Activated naive CD8-positive, alpha-beta T cell treated with anti-CD3 and anti-CD28 coated beads for 36 hours (primary cell): ENCODE measurements at places on chromosomes 16 and 17. TPM values are rescaled to one million over a fixed set of nuclear protein-coding genes. Genes with fewer than 3 reads are reported as not detected.
A peak's percentile ranks its signal among the peaks of the same experiment; 100 is the strongest.

GRCh38 chr17:67853703-67854102, 28.4 kb downstream of the BPTF start:
- H3K27ac ChIP-seq = no peak overlapping the region
- no peak overlapping the region for H3K4me3 ChIP-seq
- H3K36me3 ChIP-seq = peaks cover 49% of the 10 kb centered on the region
- peaks cover 59% of the 10 kb centered on the region for H3K4me1 ChIP-seq
- no peak for DNase-seq

DNA sequence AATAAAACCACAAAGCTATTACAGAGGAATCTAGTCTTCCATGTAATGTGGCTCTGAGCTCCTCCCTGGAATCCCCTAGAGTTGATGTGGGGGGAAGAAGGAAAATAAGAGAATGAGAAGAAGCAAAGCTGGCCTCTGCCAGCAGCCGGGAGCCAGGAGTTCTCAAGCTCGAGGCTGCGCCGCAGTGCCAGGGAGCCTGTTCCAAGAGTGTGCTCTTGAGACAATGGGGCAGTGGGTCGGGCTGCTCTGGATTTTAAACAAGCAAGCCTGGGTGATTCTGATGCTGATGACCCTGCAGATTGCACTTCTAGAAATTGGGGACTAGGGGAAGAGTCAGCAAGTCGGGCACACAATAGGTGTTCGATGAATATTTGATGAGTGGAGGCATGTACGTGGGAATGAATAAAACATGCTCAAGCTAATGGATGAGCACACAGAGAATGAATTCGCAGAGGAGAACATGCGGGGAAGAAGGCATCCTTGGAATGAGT, 119.9 kb downstream of the CMIP start:
- H3K4me3 ChIP-seq = no peak overlapping the region
- no peak for DNase-seq
- H3K36me3 ChIP-seq = peaks cover 2% of the 10 kb centered on the region
- no peaks in the 10 kb centered on the region for H3K27me3 ChIP-seq
- peaks cover 20% of the 10 kb centered on the region for H3K4me1 ChIP-seq
- no peak overlapping the region for H3K27ac ChIP-seq

DNA sequence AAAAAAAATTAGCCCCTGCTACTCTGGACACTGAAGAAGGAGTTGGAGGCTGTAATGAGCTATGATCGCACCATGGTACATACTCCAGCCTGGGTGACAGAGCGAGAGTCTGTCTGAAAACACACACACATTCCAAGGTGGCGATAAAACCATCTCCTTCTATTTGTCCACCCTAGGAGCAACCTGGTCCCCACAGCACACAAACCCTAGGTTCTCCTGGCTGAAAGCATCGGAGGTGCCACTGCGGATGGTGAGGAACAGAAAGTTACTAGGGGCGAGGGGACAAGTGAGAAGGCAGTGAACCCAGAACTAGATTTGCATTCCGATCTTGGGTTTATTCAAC, 1.4 kb upstream of the ECI1 start:
- no peak overlapping the region for H3K4me3 ChIP-seq
- H3K27me3 ChIP-seq = no peaks in the 10 kb centered on the region
- DNase-seq = no peak

- peaks cover 94% of the 10 kb centered on the region for H3K36me3 ChIP-seq
- no peak for DNase-seq
- no peak overlapping the region for H3K27ac ChIP-seq
- no peaks in the 10 kb centered on the region for H3K4me1 ChIP-seq
- H3K27me3 ChIP-seq = no peaks in the 10 kb centered on the region
Observed at GRCh38 chr16:3388325-3388724, 12.5 kb downstream of the ZSCAN32 start.

DNA sequence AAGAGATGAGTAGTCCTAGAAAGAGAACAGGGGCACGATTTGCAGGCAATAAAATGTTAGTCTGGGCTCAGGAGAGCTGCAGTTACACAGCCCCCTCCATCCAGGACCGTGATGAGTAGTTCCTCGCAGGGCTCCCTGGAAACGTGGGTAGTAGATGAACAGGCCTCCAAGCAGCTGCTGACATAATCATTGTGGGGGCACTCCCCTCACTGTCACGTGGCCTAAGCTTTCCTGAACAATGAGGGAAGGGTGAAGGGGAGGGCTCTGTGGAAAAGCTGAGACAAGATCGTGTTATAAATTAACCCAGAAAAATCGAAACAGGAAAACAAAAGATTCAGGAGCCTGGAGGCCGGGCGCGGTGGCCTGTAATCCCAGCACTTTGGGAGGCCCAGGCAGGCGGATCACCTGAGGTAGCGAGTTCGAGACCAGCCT, 1.3 kb upstream of the PER1 start:
- H3K27ac ChIP-seq = no peak overlapping the region
- H3K4me1 ChIP-seq = peaks cover 44% of the 10 kb centered on the region
- peak overlapping the region; percentile 96 for H3K4me3 ChIP-seq
- peaks cover 14% of the 10 kb centered on the region for H3K36me3 ChIP-seq
- peak; percentile 73 for DNase-seq
- H3K27me3 ChIP-seq = no peaks in the 10 kb centered on the region

GRCh38 chr16:54847609-54848008, 83.1 kb upstream of the IRX5 start:
- H3K27ac ChIP-seq = no peak overlapping the region
- H3K4me3 ChIP-seq = no peak overlapping the region
- no peaks in the 10 kb centered on the region for H3K4me1 ChIP-seq
- no peak for DNase-seq
- H3K36me3 ChIP-seq = no peaks in the 10 kb centered on the region

DNA sequence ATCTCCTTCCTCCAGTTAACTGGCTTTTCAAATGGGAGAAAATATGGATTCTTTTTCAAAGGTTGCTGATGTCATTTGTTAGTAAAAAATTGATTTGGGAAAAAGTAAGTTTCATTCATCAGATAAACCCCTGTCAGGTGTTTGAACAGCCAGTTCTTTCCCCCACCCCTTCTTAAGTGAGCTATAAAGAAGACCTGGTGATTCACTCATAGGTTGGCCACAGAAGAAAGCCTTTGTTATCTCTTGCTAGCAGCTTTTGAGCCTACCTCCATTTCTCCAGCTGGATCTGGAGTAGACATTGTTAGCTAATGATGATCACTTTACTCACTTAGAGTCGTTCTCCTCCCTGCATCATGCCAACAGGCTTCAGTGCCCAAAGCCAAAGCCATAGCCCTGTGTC, 63.0 kb downstream of the NLK start:
- H3K36me3 ChIP-seq = peaks cover 11% of the 10 kb centered on the region
- peaks cover 2% of the 10 kb centered on the region for H3K4me1 ChIP-seq
- no peaks in the 10 kb centered on the region for H3K27me3 ChIP-seq
- H3K27ac ChIP-seq = no peak overlapping the region
- DNase-seq = no peak
- H3K4me3 ChIP-seq = no peak overlapping the region

- peaks cover 30% of the 10 kb centered on the region for H3K4me1 ChIP-seq
- peak overlapping the region; percentile 47 for H3K4me3 ChIP-seq
- peak overlapping the region; percentile 17 for H3K27ac ChIP-seq
- H3K36me3 ChIP-seq = peaks cover 6% of the 10 kb centered on the region
Observed at GRCh38 chr16:53744449-53744848, 40.5 kb downstream of the FTO start.

DNA sequence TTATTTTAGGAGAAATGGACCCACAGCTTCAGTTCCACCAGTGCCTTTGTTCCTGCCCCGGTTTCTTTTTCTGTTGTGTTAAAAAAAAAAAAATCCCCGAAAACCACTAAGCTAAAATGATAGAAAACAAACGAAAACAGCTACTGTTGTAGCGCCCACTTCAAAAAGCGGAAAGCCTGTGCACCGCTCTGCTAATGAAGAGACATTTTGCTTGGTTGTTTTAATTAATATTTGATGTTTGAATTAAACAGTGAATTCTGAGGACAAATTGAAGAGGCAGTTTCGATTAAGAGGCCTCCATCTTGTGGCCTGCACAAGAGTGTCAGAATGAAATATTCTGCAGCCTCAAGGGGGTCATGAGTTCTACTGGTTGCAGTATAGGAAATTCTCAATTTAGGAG, 186.7 kb downstream of the RPTOR start:
- peaks cover 34% of the 10 kb centered on the region for H3K36me3 ChIP-seq
- H3K4me3 ChIP-seq = peak overlapping the region; percentile 57
- H3K27ac ChIP-seq = peak overlapping the region; percentile 89
- DNase-seq = no peak
- no peaks in the 10 kb centered on the region for H3K27me3 ChIP-seq
- peaks cover 24% of the 10 kb centered on the region for H3K4me1 ChIP-seq

- no peak overlapping the region for H3K4me3 ChIP-seq
- no peaks in the 10 kb centered on the region for H3K36me3 ChIP-seq
- DNase-seq = no peak
- H3K27me3 ChIP-seq = no peaks in the 10 kb centered on the region
- H3K4me1 ChIP-seq = no peaks in the 10 kb centered on the region
Observed at GRCh38 chr16:7093511-7093910, 239.1 kb upstream of the RBFOX1 start.

- no peaks in the 10 kb centered on the region for H3K27me3 ChIP-seq
- peaks cover 34% of the 10 kb centered on the region for H3K4me1 ChIP-seq
- H3K4me3 ChIP-seq = no peak overlapping the region
- no peak overlapping the region for H3K27ac ChIP-seq
- peaks cover 2% of the 10 kb centered on the region for H3K36me3 ChIP-seq
- DNase-seq = no peak
Observed at GRCh38 chr16:81546781-81547180, 102.2 kb downstream of the CMIP start.

GRCh38 chr17:77770331-77771105, 188.0 kb upstream of the TNRC6C start:
- H3K4me3 ChIP-seq = no peak overlapping the region
- H3K27me3 ChIP-seq = no peaks in the 10 kb centered on the region
- no peak for DNase-seq
- H3K4me1 ChIP-seq = peaks cover 5% of the 10 kb centered on the region

DNA sequence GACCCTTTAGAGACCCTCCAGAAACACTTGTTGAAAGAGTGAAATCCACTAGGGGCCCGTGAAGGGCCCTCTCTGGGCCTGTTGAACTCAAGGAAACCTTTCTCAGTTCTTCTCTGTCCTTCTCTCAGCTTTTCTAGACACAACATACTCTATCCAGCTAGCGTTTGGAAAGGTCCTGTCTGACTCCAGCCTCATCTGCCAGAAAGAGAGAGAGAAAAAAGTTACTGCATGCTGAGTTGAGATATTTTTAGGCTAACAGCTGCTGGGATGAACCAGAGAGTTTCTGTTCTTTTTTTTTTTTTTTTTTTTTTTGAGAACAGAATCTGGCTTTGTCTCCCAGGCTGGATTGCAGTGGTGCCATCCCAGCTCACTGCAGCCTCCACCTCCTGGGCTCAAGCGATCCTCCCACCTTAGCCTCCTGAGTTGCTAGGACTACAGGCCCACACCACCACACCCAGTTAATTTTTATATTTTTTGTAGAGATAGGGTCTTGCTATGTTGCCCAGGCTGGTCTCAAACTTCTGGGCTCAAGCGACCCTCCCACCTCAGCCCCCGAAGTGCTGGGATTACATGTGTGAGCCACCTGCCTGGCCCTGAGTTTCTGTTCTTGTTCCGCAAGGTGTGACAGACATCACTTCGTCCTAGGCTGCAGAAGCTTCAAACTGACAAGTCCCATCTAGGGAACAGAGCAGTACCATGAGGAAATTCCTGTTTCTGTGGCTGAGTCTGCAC, 14.9 kb upstream of the TEX2 start:
- H3K27me3 ChIP-seq = no peaks in the 10 kb centered on the region
- DNase-seq = no peak
- no peak overlapping the region for H3K4me3 ChIP-seq
- no peak overlapping the region for H3K27ac ChIP-seq
- H3K4me1 ChIP-seq = peaks cover 2% of the 10 kb centered on the region

DNA sequence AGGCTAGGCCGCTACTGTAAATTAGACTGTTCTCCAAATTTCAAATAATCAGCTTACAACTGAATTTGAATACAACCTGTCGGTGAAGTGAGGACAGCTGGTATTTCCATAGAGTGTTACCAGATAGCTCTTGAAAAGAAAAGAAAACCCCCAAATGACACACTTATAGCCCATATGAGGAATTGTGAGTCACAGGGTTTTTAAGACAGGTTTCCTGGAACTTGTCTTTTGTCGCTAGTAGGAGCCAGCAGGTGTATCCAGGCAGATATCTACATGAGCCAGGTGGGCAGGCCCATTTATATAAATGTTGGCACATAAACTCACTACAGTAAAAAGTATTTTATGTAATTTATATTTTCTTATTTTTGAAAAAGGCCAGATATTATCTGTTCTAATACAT, 24.0 kb downstream of the TNRC6A start:
- no peaks in the 10 kb centered on the region for H3K27me3 ChIP-seq
- H3K36me3 ChIP-seq = peaks cover 27% of the 10 kb centered on the region
- peak overlapping the region; percentile 82 for H3K27ac ChIP-seq
- DNase-seq = peak; percentile 12
- H3K4me1 ChIP-seq = peaks cover 51% of the 10 kb centered on the region

- H3K4me1 ChIP-seq = no peaks in the 10 kb centered on the region
- H3K4me3 ChIP-seq = no peak overlapping the region
- H3K27ac ChIP-seq = no peak overlapping the region
Observed at GRCh38 chr16:54236773-54237172, 49.8 kb downstream of the IRX3 start.

- no peak for DNase-seq
- no peaks in the 10 kb centered on the region for H3K36me3 ChIP-seq
- no peaks in the 10 kb centered on the region for H3K27me3 ChIP-seq
- H3K27ac ChIP-seq = no peak overlapping the region
Observed at GRCh38 chr17:60823515-60823914, 145.9 kb downstream of the BCAS3 start.

GRCh38 chr17:64779376-64780095, 117.4 kb upstream of the SMURF2 start:
- peaks cover 20% of the 10 kb centered on the region for H3K27me3 ChIP-seq
- no peak overlapping the region for H3K27ac ChIP-seq
- peaks cover 31% of the 10 kb centered on the region for H3K4me1 ChIP-seq
- H3K4me3 ChIP-seq = peak overlapping the region; percentile 22
- H3K36me3 ChIP-seq = no peaks in the 10 kb centered on the region

DNA sequence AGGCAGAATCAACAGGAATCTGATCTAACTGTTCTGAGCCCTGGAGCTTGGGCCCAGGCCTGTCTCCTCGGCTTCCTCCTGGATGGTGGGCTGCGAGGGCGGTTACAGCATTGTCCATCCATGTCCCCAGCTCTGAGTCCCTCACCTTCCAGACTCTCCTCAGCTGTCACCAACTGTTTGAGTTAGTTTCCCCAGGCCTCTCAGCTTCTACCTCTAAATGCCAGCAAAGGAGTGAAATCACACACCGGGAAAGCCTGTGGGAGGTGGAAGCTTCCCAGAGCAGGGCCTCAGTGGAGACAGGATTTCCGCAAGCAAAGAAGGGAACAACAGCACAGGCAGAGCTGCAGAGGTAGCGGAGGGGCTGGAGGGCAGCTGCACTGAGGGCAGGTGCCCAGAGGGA, 9.4 kb upstream of the PRPSAP2 start:
- DNase-seq = no peak
- no peak overlapping the region for H3K4me3 ChIP-seq
- no peaks in the 10 kb centered on the region for H3K4me1 ChIP-seq
- H3K27ac ChIP-seq = no peak overlapping the region

GRCh38 chr16:87681981-87682570, 79.8 kb downstream of the JPH3 start:
- no peaks in the 10 kb centered on the region for H3K36me3 ChIP-seq
- H3K27ac ChIP-seq = no peak overlapping the region
- DNase-seq = peak; percentile 48
- no peak overlapping the region for H3K4me3 ChIP-seq
- peaks cover 10% of the 10 kb centered on the region for H3K4me1 ChIP-seq

GRCh38 chr17:34741967-34742366, 162.6 kb downstream of the TMEM132E start:
- no peak overlapping the region for H3K4me3 ChIP-seq
- no peak for DNase-seq
- peaks cover 14% of the 10 kb centered on the region for H3K27me3 ChIP-seq
- no peaks in the 10 kb centered on the region for H3K4me1 ChIP-seq

FZD2 gene
- total RNA-seq = not detected

AIPL1 gene
- total RNA-seq = not detected

MYH3 gene
- total RNA-seq = 3.2 TPM

GCGR gene
- total RNA-seq = not detected

XYLT1 gene
- total RNA-seq = 4.1 TPM

CNTD1 gene
- not detected for total RNA-seq

ADGRG3 gene
- total RNA-seq = not detected

KRTAP4-9 gene
- not detected for total RNA-seq
